ENCODE measurements at places on chromosomes 7 and 10.

GRCh38 chr10:34835908-34836508 is 20.9 kb upstream of the PARD3 start:
- no peak for DNase-seq

GRCh38 chr10:45058992-45059561 is 58.4 kb downstream of the ZNF22 start:
- DNase-seq = no peak

GRCh38 chr7:17690030-17690429 is 250.3 kb downstream of the SNX13 start:
- DNase-seq = no peak

DNA sequence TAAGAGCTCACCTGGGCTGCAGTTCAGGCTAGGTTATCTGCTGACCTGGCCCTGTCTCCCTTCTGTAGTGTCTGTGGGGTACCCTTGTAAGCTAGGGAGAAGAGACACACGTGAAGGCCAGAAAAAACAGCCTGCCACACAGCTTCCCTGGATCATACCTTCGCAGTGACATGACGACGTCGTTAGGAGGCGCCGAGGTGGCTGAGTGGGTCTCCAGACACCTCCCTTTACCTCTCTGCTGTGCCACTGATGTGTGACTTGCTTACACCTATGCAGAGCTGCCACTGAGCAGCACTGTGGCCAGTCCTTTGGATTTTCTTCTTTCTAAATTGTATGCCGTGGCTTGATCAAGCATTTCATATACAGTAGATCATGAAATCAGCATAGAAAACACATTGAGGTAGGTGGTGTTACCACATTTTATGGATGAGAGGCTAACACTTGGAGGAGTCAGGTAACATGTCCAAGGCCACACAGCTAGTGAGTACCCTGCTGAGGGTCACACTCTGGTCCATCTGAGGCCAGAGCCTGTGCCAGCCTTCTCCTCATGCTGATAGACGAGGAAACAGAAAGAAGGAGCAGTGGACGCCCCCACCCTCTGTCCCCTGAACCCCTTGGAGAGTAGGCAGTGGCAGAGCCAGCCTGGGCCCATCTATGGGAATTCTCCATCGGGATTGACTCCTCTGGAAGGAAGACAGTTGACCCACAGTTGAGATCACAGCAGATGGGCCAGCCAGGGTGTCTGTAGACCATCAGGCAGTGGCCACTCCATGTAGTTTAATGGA is 23.1 kb downstream of the HTRA1 start:
- DNase-seq = no peak

- DNase-seq = no peak
Observed at GRCh38 chr10:132861884-132862461, 76.0 kb upstream of the NKX6-2 start.

DNA sequence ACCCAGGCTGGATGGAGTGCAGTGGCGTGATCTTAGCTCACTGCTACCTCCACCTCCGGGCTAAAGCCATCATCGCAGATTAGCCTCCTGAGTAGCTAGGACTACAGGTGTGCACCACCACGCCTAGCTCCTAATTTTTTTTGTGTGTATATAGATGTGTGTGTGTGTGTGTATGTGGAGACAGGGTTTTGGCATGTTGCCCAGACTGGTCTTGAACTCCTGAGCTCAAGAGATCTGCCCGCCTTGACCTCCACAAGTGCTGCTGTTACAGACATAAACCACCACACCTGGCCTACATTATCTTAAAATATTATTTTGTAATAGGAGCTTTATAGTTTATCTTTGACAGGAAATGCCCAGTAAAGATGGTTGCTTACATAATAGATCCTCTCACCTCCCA is 25.0 kb downstream of the FOXP2 start:
- DNase-seq = no peak

- DNase-seq = no peak
Observed at GRCh38 chr7:47739891-47740290, 158.0 kb upstream of the TNS3 start.

GRCh38 chr7:134693256-134693655 is 46.6 kb downstream of the BPGM start:
- DNase-seq = no peak

DNA sequence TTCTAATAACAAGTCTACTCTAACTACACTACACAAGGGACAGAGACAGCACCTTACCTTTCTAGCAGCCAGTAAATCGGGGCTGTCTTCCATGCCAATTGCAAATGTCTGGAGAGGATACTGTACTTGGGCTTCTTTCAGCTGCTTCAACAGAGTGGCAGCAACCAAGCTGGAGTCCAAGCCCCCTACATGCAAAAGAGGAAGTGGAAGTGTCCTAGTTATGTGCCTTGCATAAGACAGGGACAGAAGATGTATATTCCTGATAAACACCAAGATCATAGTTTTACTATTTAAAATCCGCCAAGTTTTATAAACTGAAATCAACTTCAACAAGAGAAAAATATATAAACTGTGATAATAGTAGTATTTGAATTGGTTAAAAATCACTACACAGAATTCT is 14.0 kb downstream of the ASNS start:
- no peak for DNase-seq

GRCh38 chr7:93055543-93056107 is 62.2 kb downstream of the SAMD9 start:
- DNase-seq = no peak

GRCh38 chr7:96558530-96558929 is 151.1 kb downstream of the SEM1 start:
- no peak for DNase-seq

GRCh38 chr7:70384891-70385290 is 747.1 kb upstream of the GALNT17 start:
- DNase-seq = no peak

DNA sequence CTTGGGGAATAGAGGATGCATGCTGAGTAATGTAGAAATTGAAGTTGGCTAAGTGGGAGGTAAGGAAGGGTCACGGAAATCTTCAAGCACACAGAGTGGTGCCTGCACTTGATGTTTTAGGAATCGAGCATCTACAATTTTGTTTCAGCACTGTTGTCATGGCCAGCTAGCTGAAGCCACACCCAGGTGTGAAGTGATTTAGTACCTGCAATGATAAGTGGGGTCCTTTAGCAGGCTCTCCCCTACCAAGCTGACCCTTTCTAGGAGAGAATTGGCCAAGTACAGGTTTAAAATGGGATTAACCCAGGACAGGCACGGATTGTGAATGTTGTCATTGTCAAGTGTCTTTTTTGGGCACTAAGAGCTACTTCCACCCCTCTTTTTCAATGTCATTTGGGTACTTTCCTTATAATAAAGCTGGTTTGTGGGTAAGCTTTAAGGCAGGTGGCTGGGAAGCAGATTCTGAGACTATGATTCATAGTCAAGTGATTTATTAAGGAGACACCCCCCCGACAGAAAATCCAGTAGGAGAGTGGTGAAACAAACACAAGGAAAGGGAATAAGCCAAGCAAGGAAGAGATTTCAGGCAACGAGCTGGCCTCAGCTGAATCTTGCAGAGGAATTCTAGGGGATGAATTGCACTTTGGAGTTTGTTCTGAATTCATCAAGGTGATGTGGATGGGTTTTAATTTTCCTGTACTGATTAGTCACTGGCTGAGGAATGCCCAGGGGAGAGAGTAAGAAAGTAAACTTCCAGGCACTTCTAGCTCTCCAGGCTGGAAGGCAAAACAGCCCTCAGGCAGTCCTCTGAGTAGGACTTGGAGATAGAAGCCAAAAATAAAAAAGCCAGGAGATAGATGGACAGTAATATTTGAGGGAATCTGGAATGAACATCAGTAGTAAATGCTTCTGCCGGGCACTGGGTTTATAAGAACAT is 1128.4 kb downstream of the SORCS3 start:
- DNase-seq = no peak

GRCh38 chr7:101924171-101924570 is 106.7 kb downstream of the CUX1 start:
- no peak for DNase-seq

DNA sequence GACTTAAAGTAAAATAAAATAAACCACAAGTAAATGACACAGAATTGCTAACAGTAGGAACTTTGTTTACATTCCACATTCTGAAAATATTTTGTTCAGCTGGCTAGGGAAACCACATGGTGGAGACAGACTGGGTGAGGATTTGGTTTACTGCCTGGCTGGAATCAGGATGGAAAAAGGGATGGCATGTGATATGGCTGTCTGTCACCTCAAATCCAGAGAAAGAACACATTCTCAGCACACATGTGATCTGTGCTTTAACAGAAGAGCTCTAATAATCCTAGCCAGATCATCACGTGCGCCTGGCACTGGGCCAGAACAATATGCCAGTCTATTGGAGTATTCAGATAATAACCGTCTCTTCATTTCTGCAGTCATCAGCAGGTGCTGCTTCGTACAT is 90.9 kb upstream of the PIP4K2A start:
- no peak for DNase-seq

DNA sequence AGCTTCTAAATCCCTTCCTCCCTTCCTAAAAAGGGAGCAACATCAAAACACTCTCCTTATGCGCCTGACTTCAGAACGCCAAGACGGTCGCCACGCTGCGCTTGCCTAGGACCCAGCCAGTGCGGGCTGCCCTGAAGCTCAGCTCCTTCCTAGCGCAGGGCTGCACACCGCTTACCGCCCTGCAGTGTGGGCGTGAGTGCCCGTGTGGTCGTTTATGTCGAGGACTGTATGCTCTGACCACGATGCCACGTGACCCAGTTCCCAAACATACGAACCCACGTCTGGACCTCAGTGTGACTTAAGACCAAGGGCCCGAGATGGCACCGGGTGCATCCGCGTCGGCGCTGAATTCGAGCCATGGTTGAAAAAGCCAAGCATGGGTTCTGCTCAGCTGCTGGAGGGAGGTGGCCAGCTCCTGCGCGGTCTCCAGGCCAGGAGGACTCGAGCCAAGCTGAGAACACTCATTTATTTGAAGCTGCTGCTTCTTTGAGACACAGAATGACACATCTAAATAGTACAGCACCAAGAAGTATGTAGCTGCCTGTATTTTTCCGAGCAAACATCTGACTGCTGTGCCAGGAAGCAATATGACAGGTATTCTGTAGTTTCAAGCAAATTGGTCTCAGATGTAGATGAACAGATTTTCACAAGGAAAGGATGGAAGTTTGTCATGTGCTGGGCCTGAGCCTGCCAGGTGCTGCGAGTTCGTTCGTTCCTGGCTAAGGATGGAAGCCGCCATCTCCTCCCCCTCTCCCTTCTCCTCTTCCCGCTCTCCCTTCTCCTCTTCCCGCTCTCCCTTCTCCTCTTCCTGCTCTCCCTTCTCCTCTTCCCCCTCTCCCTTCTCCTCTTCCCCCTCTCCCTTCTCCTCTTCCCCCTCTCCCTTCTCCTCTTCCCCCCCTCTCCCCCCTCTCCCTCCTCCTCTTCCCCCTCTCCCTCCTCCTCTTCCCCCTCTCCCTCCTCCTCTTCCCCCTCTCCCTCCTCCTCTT is 184.7 kb downstream of the EBF3 start:
- no peak for DNase-seq

GRCh38 chr7:142579946-142580345 is 169.3 kb upstream of the PRSS1 start:
- no peak for DNase-seq
